Nephron progenitor cell (in vitro differentiated cells): ENCODE measurements at places on chromosomes 16 and 17.
A peak's percentile ranks its signal among the peaks of the same experiment; 100 is the strongest.

DNA sequence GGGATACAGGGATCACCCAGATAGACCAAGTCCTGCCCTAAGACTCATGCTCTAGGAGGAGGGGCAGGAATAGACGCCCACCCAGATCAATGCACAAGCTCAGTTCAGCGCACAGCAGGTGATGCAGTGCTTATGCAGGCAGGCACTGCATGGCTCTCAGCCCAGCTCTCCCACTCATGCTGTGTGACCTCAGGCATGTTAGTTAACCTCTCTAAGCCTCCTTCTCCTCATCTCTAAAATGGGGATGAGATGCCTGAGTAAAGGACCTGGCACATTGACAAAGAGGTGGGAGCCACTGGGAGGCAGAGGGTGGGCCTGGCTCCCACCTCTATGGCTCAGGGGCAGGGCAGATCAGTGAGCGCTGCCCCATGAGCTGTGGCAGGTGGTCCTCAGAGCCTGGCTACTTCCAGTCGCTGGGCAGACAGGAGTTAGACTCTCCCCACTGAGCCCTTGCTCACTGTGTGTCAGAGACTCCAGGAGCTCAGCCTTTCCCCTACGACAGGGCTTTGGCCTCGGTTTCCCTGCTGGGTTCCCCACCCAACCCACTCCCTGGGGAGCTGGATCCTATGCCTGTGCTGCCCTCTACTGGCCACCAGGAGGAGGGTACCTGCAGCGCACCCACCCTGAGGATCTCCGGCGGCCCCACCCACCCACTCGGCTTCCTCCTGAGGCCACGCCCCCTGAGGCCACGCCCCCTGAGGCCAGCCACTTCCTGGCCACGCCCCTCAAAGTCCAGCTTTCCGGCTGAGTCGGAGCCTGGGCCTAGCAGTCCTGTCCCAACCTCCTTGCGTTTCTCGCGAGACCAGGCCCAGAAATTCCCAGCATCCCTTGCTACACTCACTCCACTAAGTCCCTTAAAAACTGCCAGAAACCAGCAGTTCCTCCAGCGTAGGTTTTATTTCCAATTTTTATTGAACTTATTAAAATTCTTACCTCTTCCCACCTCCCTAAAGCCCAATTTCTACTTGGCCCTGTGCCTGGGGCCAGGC, 196.1 kb downstream of the GSG1L start:
- no peak overlapping the region for H3K4me3 ChIP-seq
- H3K27me3 ChIP-seq, result peaks cover 9% of the 10 kb centered on the region
- no peak overlapping the region for H3K27ac ChIP-seq
- H3K4me1 ChIP-seq, result no peaks in the 10 kb centered on the region
- no peaks in the 10 kb centered on the region for H3K36me3 ChIP-seq
- peak; percentile 90 for DNase-seq

- H3K27ac ChIP-seq, result no peak overlapping the region
- no peak for DNase-seq
- peaks cover 33% of the 10 kb centered on the region for H3K27me3 ChIP-seq
- H3K4me1 ChIP-seq, result no peaks in the 10 kb centered on the region
- no peak overlapping the region for H3K4me3 ChIP-seq
- H3K36me3 ChIP-seq, result no peaks in the 10 kb centered on the region
Measured at GRCh38 chr17:74578979-74579378, 11.7 kb upstream of the CD300H start.

DNA sequence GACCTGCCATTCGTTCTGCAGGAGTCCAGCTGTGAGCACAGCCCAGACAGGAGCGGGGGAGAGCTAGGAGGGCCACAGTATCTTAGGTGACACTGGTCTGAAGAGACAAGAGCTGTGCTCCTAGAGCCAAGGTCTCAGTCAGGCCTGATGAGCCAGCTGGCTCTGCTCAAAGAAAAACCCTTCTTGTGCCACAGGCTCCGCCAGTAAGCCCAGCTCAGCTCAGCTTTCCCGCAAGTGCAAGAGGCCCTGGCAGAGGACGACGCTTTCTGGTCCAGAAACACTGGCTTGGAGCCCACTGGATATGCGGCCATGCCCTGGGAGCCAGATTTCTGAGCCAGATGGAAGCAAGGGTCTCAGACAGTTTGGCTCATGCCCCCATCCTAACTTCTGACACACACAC, 23.9 kb downstream of the PEMT start:
- no peaks in the 10 kb centered on the region for H3K36me3 ChIP-seq
- H3K4me3 ChIP-seq, result no peak overlapping the region
- H3K27ac ChIP-seq, result no peak overlapping the region

GRCh38 chr16:61179561-61179960, 856.7 kb downstream of the CDH8 start:
- peaks cover 14% of the 10 kb centered on the region for H3K4me1 ChIP-seq
- H3K27me3 ChIP-seq, result no peaks in the 10 kb centered on the region
- no peak for DNase-seq
- no peaks in the 10 kb centered on the region for H3K36me3 ChIP-seq

DNA sequence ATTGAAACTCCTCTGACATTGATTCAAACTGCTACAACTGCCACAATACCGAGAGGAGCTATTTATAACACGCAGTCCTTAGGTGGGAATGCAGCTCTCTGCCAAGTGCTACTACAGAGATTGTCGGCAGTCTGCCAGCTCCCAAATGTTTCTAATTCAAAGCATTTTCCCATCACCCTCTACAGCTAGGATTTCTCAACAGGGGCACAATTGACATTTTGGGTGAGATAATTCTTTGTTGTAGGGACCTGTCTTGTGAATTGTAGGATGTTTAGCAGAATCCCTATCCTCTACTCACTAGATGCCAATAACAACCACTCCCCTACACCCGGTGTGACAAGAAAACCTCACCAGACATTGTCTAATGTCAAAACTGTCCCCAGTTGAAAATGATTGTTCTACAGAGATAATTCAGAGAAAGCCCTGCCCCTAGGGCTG, 7.8 kb upstream of the N4BP1 start:
- H3K27ac ChIP-seq, result no peak overlapping the region
- H3K4me1 ChIP-seq, result peaks cover 5% of the 10 kb centered on the region
- H3K4me3 ChIP-seq, result no peak overlapping the region

GRCh38 chr17:688100-688989, 26.3 kb downstream of the VPS53 start:
- peaks cover 20% of the 10 kb centered on the region for H3K4me1 ChIP-seq
- H3K36me3 ChIP-seq, result peaks cover 55% of the 10 kb centered on the region
- H3K27ac ChIP-seq, result peak overlapping the region; percentile 73
- no peak for DNase-seq
- no peaks in the 10 kb centered on the region for H3K27me3 ChIP-seq

DNA sequence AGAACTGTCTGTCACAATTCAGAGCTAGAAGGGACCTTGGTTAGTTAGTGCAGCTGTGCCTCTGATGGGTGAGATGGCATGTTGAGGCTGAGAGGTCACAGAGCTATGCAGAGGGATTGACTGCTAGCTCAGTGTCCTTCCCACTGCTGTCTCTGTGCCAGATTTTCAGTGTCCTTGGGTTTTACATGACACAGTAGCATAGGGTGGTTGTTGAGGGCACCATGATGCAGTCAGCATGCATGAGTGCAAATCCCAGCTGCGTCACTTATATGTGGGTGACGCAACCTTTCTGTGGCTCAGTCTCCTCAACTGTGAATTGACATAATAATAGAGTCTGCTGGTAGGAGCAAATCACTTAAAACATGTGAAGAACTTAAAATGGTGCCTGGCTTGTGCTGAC, 2.7 kb downstream of the MT1A start:
- H3K4me3 ChIP-seq, result no peak overlapping the region
- no peaks in the 10 kb centered on the region for H3K36me3 ChIP-seq
- peaks cover 22% of the 10 kb centered on the region for H3K4me1 ChIP-seq
- no peak for DNase-seq

DNA sequence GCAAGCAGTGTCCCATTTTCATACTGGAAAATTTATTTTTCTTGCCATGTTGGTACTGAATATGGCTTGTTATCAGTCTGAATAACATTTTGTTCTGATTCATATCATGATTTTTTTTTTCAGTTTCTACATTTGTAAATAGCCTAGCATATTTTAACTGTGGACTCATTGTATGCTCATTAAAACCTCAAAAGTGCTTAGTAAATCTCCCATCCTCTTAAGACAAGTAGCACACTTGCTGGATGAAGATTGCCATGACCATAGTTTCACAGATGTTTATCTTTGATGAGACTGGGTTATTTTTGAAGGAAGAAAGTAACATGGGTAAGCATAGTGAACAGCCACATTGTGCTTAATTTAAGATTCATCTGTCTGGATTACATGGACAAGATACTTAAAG, 878 bp downstream of the KRT10 start:
- peaks cover 31% of the 10 kb centered on the region for H3K4me1 ChIP-seq
- no peak for DNase-seq
- H3K36me3 ChIP-seq, result peaks cover 33% of the 10 kb centered on the region
- peaks cover 30% of the 10 kb centered on the region for H3K27me3 ChIP-seq

- no peak overlapping the region for H3K27ac ChIP-seq
- H3K4me3 ChIP-seq, result no peak overlapping the region
- no peak for DNase-seq
Measured at GRCh38 chr17:15124264-15124595, 140.9 kb downstream of the PMP22 start.

GRCh38 chr17:34024806-34025551, 230.1 kb upstream of the CCL2 start:
- DNase-seq, result no peak
- H3K27ac ChIP-seq, result no peak overlapping the region
- peaks cover 9% of the 10 kb centered on the region for H3K4me1 ChIP-seq
- no peak overlapping the region for H3K4me3 ChIP-seq

- no peak overlapping the region for H3K27ac ChIP-seq
- H3K36me3 ChIP-seq, result peaks cover 8% of the 10 kb centered on the region
- H3K4me1 ChIP-seq, result peaks cover 7% of the 10 kb centered on the region
- H3K27me3 ChIP-seq, result peaks cover 44% of the 10 kb centered on the region
Measured at GRCh38 chr17:5118219-5118618, 2.4 kb downstream of the USP6 start.

DNA sequence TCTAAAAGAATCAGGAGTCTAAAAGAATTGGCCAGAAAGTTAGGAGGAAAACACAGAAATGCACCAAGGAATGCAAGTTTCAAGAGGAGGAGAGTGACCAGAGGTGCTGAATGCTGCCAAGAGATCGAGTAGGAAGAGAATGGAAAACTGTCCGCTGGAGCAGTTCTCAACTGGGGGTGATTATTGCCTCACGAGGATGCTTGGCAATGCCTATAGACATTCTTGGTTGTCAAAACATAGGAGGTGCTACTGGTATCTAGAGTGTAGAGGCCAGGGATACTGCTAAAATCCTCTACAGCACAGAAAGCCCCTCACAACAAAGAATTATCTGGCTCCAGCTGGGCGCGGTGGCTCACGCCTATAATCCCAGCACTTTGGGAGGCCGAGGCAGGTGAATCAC, 82.1 kb upstream of the NOL11 start:
- H3K36me3 ChIP-seq, result peaks cover 6% of the 10 kb centered on the region
- H3K27me3 ChIP-seq, result peaks cover under 1% of the 10 kb centered on the region
- H3K4me3 ChIP-seq, result no peak overlapping the region
- peaks cover 35% of the 10 kb centered on the region for H3K4me1 ChIP-seq

DNA sequence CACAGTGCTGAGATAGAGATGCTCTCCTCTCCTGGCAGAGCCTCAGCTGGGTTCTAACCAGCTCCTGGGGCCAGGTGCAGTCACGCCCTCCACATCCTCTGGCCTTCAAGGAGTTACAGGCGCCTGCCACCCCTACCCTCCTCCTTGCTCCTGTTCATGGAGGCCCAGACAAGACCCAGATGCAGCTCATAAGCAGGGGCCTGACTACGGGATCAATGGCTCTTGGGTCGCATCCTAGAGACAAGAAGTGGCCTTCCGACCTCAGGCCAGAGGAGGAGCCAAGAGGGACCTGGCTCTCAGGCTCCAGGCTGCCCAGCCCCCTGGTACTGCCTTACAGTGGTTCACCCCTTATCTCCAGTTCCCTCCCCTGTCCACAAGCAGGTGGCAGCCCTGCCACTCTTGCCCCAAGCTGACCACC, 23.0 kb downstream of the ARHGAP27 start:
- H3K27ac ChIP-seq, result no peak overlapping the region
- no peak for DNase-seq
- peaks cover 69% of the 10 kb centered on the region for H3K4me1 ChIP-seq
- peaks cover 4% of the 10 kb centered on the region for H3K27me3 ChIP-seq
- H3K4me3 ChIP-seq, result no peak overlapping the region

- no peaks in the 10 kb centered on the region for H3K27me3 ChIP-seq
- no peak for DNase-seq
- H3K4me3 ChIP-seq, result no peak overlapping the region
- no peaks in the 10 kb centered on the region for H3K4me1 ChIP-seq
Measured at GRCh38 chr16:47198180-47198575, 54.4 kb upstream of the NETO2 start.

- H3K4me1 ChIP-seq, result no peaks in the 10 kb centered on the region
- peaks cover 38% of the 10 kb centered on the region for H3K36me3 ChIP-seq
- no peak for DNase-seq
- no peak overlapping the region for H3K27ac ChIP-seq
- H3K27me3 ChIP-seq, result no peaks in the 10 kb centered on the region
Measured at GRCh38 chr17:67082107-67082506, 37.8 kb downstream of the CACNG1 start.

- H3K36me3 ChIP-seq, result no peaks in the 10 kb centered on the region
- no peak overlapping the region for H3K4me3 ChIP-seq
- peaks cover 10% of the 10 kb centered on the region for H3K4me1 ChIP-seq
- no peak for DNase-seq
- peaks cover 4% of the 10 kb centered on the region for H3K27me3 ChIP-seq
Measured at GRCh38 chr16:83244057-83244456, 563.7 kb upstream of the HSBP1 start.

- no peak overlapping the region for H3K4me3 ChIP-seq
- DNase-seq, result no peak
- peaks cover 73% of the 10 kb centered on the region for H3K4me1 ChIP-seq
- H3K36me3 ChIP-seq, result no peaks in the 10 kb centered on the region
Measured at GRCh38 chr17:66713533-66714042, 121.3 kb upstream of the CACNG5 start.

DNA sequence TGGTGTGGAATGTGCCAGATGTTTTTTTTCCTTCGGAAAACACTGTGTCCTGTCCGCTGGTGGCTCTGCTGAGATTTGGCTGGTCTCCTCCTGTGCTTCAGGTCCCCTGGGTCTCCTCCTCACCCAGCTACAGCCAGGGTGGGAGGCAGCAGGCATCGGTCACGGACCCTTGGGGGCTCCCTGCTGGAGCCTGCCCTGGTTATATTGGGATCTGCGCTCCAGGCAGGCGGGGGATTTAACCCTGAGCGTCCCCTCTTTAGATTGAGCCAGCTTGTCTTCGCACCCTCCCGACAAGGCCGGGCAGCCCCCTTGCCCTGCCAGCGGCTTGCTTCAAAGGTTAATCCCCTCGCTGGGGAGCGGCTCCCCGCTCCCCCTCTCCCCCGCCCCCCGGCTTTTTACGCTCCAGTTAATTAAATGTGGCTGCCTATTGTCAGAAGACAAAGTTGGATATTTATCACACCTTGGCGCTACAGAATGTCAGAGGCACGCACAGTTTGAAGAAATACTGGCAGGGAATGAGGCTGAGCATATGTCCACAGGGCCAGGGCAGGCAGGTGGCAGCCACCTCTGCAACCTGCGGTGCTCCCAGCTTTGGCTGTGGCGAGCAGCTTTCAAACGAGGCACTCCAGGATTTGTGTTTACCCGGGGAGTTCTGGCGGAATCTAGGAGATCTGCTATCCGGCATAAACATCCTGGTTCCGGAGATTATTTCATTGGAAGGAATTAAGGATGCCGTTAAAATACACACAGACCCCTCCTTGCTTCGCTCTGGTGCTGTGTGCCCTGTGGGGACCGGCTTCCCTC, 38.2 kb upstream of the GSE1 start:
- peak; percentile 37 for DNase-seq
- H3K27me3 ChIP-seq, result peaks cover 30% of the 10 kb centered on the region
- no peaks in the 10 kb centered on the region for H3K36me3 ChIP-seq
